ENCODE measurements at places on chromosomes 5 and 9. TPM values are rescaled to one million over a fixed set of nuclear protein-coding genes. Genes with fewer than 3 reads are reported as not detected.

ZNF658 gene
- 6.7 TPM for total RNA-seq

FSD1L gene
- 12.1 TPM for total RNA-seq

PLEKHG4B gene
- total RNA-seq, result 0.15 TPM

AIF1L gene
- total RNA-seq, result 450 TPM

TMEM252 gene
- 0.20 TPM for total RNA-seq

DHFR gene
- 10.2 TPM for total RNA-seq

SLC34A3 gene
- total RNA-seq, result not detected

ERAP2 gene
- total RNA-seq, result 184 TPM

HEMGN gene
- not detected for total RNA-seq

PRR16 gene
- 0.35 TPM for total RNA-seq

ORM2 gene
- not detected for total RNA-seq

SPINK6 gene
- not detected for total RNA-seq

OLFML2A gene
- 6.6 TPM for total RNA-seq

DIPK1B gene
- 4.0 TPM for total RNA-seq

GPRIN1 gene
- 15.3 TPM for total RNA-seq

DCAF10 gene
- total RNA-seq, result 70.0 TPM

ATP10B gene
- total RNA-seq, result under 0.01 TPM

PCA3 gene
- 0.05 TPM for total RNA-seq

OR13C4 gene
- not detected for total RNA-seq

TMEFF1 gene
- total RNA-seq, result 4.3 TPM

CATSPER3 gene
- not detected for total RNA-seq

S1PR3 gene
- total RNA-seq, result 1.8 TPM

SMARCA2 gene
- 41.5 TPM for total RNA-seq

BHMT2 gene
- total RNA-seq, result 20.3 TPM

RORB gene
- total RNA-seq, result not detected
